ENCODE measurements at places on chromosomes 3 and 15. TPM values are rescaled to one million over a fixed set of nuclear protein-coding genes. Genes with fewer than 3 reads are reported as not detected.

Gene ADGRG7
- 0.12 TPM for total RNA-seq

Gene ANAPC13
- total RNA-seq = 17.8 TPM

Gene RHOV
- 10.9 TPM for total RNA-seq

Gene TMC3
- total RNA-seq = not detected

Gene ZNF280D
- 28.5 TPM for total RNA-seq

Gene FBXL22
- 1.1 TPM for total RNA-seq

Gene SLC22A14
- total RNA-seq = not detected

GRCh38 chr3:45120359-45121158, 25.6 kb downstream of the CDCP1 start:
- DNase-seq = no peak
- H3K36me3 ChIP-seq = no peaks in the 10 kb centered on the region
- H3K4me3 ChIP-seq = no peak overlapping the region
- no peaks in the 10 kb centered on the region for H3K27me3 ChIP-seq
- H3K4me1 ChIP-seq = peaks cover 9% of the 10 kb centered on the region

DNA sequence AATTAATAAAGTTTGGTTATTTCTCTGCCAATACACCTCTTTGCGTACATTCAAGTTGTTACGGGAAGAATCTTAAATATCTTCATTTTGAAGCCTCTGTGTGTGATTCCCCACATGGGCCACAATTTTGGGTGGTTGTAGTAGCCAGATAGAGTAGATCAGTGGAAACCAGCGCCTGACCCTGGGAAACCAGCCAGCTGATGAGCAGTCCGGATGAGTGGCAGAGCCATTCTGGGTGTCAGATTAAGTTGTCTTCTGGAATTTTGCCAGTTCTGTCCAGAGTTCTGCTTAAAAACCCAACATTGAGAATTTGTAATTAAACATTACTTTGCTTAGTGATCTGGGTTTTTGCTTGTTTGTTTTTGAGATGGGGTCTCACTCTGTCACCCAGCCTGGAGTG, 49.7 kb downstream of the MRPS25 start:
- H3K27me3 ChIP-seq = no peaks in the 10 kb centered on the region
- H3K27ac ChIP-seq = no peak overlapping the region
- no peak for DNase-seq
- H3K4me3 ChIP-seq = no peak overlapping the region
- peaks cover 5% of the 10 kb centered on the region for H3K36me3 ChIP-seq
- no peaks in the 10 kb centered on the region for H3K4me1 ChIP-seq

GRCh38 chr3:147195887-147196286, 210.5 kb downstream of the ZIC4 start:
- no peaks in the 10 kb centered on the region for H3K36me3 ChIP-seq
- H3K4me1 ChIP-seq = no peaks in the 10 kb centered on the region
- no peak for DNase-seq
- no peak overlapping the region for H3K4me3 ChIP-seq
- no peaks in the 10 kb centered on the region for H3K27me3 ChIP-seq

DNA sequence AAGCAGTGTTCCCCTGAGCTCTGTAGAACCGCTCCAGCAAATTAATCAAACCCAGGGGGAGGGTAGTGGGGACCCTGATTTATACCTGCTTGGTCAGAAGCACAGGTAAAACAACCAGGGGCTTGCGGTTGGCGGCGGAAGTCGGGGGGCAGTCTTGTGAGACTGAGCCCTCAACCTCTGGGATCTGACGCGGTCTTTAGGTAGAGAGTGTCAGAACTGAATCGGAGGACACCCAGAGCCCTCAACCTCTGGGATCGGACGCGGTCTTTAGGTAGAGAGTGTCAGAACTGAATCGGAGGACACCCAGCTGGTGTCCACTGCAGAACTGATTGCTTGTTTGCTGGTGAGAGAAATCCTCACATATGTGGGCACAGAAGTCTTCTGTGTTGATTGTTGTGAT, 12.9 kb upstream of the PAQR5 start:
- H3K4me3 ChIP-seq = no peak overlapping the region
- DNase-seq = no peak
- no peaks in the 10 kb centered on the region for H3K4me1 ChIP-seq
- H3K27ac ChIP-seq = no peak overlapping the region

DNA sequence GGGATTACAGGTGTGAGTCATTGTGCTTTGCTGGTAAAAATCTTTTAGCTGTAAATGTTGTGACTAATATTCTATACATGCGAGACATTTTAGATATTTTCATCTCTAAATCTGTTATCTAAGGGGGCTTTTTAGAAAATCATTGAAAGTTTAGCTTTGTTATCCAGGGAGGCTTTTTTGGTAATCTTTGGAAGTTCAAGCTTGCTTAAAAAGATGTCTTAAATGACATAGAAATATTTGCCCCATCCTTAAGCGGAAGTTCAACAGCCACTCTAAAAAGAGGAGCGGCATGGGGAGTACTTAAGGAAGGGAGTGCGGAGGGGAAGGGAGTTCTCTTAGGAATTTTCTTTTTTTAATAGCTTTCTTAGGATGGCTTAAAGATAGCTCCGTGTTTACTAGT, 26.1 kb downstream of the DNAJC13 start:
- no peak overlapping the region for H3K4me3 ChIP-seq
- no peaks in the 10 kb centered on the region for H3K27me3 ChIP-seq
- H3K36me3 ChIP-seq = no peaks in the 10 kb centered on the region
- no peak for DNase-seq
- no peaks in the 10 kb centered on the region for H3K4me1 ChIP-seq

DNA sequence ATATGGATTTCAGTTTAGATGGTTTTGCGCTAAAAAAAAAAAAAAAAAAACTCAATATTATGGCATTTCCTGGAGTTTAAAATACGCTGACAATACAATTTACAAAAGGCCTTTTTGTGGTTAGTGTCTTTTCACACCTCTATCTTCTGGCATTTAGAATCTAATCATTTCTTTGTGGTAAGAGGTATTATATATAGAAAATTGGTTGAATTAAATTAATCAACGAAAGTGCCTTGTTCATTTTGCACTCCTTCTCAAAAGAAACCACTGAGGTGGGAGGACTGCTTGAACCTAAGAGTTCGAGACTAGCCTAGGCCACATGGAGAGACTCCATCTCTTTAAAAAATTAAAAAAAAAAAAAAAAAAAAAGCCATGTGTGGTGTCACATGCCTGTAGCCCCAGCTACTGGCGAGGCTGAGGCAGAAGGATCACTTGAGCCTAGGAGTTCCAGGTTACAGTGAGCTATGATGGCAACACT, 90.0 kb upstream of the ICE2 start:
- no peak overlapping the region for H3K27ac ChIP-seq
- H3K4me3 ChIP-seq = no peak overlapping the region
- H3K36me3 ChIP-seq = no peaks in the 10 kb centered on the region
- peaks cover 16% of the 10 kb centered on the region for H3K4me1 ChIP-seq
- DNase-seq = no peak
- H3K27me3 ChIP-seq = no peaks in the 10 kb centered on the region
